ENCODE measurements at places on chromosomes 11 and 22. TPM values are rescaled to one million over a fixed set of nuclear protein-coding genes. Genes with fewer than 3 reads are reported as not detected.

Gene OR2AG2
- total RNA-seq = not detected

Gene PGM2L1
- 14.0 TPM for total RNA-seq

Gene IGLL1
- total RNA-seq = not detected

Gene OR2D2
- not detected for total RNA-seq

Gene PRSS23
- total RNA-seq = 178 TPM

DNA sequence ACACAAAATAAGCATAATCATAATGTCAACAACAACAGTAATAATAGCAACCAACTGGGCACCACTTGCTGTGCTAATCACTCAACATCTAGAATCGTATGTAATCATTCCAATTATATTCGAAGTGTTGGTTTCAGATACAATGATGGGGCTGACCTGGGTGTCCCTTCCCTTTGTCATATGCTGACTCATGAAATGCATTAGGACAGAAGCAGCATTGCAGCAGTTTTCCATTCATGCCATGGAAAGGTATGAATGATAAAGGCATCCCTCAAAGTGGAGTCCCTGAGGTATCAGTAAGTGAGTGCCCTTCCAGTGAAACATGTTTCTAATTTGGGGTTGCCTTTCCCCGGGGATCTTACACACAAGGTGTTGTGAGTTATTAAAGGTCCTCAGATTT, 46.3 kb upstream of the ANO3 start:
- no peak for DNase-seq

DNA sequence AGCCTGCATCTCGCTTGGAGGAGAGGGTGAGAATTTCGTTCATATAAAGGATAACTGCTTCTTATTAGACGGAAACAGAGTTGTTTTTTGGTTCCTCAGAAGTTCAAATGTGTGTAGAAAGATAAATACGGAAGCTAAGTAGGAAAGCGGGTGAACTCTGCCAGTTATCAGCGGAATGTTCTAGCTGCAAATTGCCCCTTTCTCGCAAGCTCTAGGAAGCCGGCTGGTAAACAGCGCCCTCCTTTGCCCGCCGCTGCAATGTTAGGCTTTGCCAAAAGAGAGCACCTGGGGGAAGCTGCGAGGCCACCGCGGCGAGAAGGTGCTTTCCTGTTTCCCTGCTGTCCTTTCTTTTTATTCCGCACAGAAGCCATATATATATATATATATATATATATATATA, 67.0 kb downstream of the IGLL5 start:
- DNase-seq = no peak

- no peak for DNase-seq
Measured at GRCh38 chr11:45333001-45333971, 47.1 kb upstream of the SYT13 start.

DNA sequence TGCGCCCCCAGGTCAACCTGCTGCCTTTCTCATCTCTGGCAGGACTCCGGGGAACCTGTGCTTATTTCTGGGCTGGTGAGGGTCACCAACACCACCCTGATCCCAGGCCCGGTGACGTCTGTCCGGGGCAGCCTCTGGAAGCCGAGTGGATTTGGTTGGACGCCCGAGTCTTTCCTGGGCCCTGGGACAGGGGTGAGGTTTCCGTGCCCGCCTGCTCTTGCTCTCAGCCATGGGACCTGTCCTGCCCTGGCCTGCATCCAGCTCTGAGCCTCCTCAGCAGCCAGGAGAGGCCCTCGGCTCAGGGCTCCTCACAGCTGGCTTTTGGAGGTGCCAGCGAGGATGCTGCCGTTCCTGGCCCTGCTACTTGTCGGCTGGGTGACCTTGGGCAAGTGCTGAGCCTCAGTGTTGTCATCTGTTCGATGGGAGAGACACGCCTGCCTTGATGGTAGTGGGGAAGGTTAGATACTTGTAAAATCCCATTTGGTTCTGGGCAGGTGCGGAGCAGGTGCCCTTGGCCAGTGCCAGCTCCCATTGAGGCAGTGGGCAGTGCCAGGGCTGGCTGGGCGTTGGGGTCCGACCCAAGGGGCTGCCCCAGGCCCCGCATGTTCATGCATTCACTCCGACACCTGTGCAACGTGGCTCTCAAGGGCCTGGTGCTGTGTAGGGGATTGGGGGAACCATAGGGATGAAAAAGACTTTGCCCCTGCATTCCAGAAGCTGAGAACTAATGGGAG, 58.9 kb upstream of the THY1 start:
- DNase-seq = no peak

DNA sequence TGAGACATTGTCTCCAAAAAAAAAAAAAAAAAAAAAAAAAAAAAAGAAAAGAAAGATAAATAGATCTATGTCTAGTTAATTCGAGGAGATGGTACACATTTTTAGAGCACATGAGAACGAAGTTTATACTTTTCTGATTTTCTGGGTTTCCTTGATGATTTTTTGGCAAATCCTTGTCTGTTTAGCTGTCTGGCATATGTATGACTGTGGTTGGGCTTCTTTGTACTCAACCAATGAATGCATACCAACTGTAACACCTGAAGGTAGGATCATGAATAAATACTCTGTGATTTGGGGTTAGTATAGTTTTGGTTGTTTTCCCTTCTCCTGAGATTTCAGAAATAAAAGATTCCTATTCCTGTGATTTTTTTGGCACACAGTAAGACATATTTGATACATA, 63.1 kb downstream of the ARHGEF12 start:
- no peak for DNase-seq

DNA sequence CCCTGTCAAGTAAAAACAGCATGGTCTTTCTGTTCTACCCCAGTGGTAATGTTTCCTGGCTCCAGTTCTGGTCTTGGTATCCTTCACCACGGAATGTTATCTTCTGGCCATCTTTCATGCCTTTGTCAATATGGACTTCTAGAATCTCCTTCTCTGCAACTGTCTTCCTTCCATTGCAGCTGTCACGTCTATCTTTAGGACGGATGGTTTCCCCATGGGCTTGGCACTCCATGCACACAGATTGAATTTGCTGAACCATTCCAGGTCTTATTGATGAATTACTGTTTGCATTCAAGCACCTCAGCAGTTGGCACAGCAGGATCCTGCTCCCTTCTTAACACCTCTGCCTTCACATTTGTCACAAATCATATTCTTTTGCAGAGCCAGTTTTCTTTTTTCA, 44.9 kb upstream of the SLC25A18 start:
- no peak for DNase-seq

All from mucosa of gallbladder (tissue), 1 donor.